ENCODE measurements at places on chromosomes 1 and 21.

DNA sequence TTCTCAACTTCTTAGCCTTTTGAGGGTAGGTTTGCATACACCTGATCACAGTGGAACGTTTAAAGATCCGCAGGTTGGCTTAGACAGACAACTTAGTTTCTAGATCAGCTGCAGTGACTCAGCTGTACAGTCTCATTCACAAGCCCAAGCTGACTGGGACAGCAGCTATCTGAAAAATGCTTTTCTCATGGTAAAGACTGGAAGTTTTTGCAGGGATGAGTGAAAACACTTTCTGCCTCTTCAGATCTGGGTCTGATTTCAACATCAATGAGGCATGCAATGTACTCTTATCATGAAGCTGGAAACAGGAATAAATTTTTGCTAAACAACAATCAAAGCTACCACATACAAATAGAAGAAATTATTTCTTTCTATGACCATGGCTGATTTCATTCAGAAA, 61.1 kb upstream of the PTBP2 start:
- DNase-seq, result no peak

DNA sequence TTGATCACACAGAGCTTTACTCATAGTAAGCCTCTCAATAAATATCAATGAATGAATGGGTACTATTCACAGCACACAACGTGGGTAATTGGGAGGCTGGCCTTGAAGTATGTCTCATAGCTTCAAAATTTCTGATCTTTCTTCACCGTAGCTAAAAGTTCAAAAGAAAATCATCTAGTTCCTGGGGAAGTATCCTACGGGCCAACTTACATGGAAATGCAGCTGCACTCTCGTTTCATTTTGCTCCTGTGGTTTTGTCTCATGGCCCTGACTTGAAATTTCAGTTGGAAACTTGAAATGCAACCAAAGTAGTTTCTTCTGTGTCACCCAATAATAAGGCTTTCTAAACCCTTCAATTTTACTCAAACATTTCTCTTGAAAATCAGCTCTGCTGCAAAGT, 76.1 kb upstream of the CNIH3 start:
- no peak for DNase-seq

DNA sequence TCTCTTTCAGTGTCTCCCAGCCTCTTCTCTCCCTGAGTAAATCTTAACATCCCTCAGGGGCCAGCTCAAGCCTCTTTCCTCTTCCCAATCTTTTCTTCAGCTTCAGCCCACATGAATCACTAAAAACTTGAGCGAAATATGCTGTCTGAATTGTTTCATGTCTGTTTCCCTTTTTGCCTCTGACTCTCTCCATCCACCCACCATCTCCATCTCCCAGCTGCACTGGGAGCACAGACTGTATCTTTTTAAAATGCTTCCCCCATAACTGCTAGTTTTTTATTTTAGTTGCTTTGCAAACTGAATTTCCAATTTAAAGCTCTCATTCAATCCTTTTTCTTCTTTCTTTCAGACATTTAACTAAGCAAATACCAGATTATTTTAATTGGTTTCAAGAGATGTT, 3.0 kb upstream of the AHCTF1 start:
- no peak for DNase-seq

DNA sequence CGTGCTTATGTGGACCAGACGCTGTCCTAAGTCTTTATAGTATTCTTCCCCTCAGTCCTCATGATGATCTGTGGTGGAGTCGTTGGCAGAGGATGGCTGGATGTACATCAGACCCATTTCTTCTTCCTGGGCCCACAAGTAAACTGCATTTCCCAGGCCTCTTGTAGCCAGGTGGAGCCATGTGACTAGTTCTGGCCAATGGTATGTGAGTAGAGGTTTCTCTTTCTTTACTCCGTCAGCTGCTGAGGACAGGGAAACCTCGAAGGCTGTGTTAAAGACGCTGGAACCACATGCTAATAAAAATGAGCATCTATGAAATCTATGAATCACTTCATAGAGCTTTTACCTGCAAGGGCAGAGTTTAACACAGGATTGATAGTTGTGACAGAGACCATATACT, 18.7 kb upstream of the ZNF362 start:
- no peak for DNase-seq

DNA sequence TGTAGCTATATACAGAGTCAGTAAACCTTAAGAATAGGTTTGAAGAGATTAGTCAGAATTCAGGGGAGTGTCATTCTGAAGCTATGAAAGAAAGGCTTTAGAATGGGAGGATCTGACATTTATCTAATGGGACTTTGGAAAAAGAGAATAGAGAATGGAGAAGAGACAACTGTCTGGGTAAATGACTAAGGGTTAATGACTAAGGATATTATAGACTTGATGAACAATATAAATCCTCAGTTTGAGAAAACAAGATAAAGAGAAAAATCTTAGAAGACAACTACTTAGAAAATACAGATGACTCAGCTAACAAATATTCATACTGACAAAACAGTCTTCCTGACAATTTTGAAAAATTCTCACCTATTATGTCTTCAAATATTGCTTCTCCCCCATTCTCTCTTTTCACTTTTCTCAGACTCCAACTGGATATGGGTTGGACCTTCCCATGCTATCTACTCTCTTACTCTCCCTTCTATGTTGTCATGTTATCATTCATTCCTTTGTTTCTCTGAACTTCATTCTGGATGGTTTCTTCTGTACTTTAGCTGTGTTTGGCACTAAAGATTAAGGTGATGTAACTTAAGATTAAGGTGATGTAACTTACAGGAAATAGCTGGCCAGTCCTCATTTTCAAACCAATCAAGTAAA, 20.4 kb downstream of the SLC16A1 start:
- no peak for DNase-seq

- no peak for DNase-seq
These were observed 20.9 kb downstream of the HLCS start for GRCh38 chr21:36945496-36946138.

GRCh38 chr1:201212461-201213055, 21.9 kb downstream of the IGFN1 start:
- no peak for DNase-seq

DNA sequence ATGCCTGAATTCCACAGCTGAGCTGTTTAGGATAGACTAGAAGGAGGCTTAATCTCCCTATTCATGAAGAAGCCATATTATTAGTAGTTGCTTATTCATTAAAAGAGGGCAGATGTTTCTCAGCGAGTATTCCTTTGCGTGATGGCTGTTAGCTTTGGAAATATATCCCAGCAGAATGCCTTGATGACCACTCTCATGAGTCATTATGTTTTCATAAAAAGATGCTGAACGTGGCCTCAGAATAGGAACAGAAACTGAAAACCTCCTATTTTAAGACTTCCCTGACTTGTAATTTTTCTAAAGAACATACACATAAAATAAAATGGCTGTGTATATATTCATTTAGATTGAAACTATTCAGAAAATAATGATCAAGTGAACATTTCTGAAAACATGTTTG, 9.6 kb upstream of the PLA2G4A start:
- no peak for DNase-seq

- DNase-seq, result no peak
These were observed 182.7 kb downstream of the PCP4 start for GRCh38 chr21:40049931-40050290.

GRCh38 chr1:236718328-236718727, 32.0 kb downstream of the ACTN2 start:
- no peak for DNase-seq

- no peak for DNase-seq
These were observed 44.3 kb downstream of the HUNK start for GRCh38 chr21:31917108-31917507.

All from activated CD4-positive, alpha-beta T cell treated with anti-CD3 and anti-CD28 coated beads, Interleukin-2, amount 50 U/mL, for 1 hour (primary cell).